ENCODE measurements at places on chromosomes 5 and 9. TPM values are rescaled to one million over a fixed set of nuclear protein-coding genes. Genes with fewer than 3 reads are reported as not detected.

DNA sequence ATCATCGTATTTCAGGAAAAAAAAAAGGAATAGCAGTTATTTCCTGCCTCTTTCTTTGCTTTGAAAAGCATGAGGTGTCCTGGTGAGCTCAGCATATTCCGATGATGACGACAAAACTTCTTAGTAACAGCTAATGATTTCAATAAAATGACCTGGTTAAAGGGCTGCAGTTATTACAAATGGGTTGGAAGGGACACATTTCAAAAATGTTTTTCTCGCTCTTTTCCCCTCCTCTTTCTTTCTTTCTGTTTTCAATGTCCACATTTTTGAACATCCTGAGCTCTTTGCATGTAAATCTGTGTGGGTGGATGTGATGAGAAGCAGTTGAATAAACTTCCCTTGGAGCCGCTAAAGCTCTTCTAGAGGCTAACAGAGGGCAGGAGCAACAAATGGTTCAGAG, 186.8 kb upstream of the SLC27A6 start:
- H3K36me3 ChIP-seq, result no peaks in the 10 kb centered on the region
- peaks cover 5% of the 10 kb centered on the region for H3K27me3 ChIP-seq

- no peaks in the 10 kb centered on the region for H3K27me3 ChIP-seq
- H3K36me3 ChIP-seq, result no peaks in the 10 kb centered on the region
- no peak overlapping the region for H3K4me3 ChIP-seq
- H3K27ac ChIP-seq, result no peak overlapping the region
These were observed 313.9 kb upstream of the TLE4 start for GRCh38 chr9:79257790-79258351.

DNA sequence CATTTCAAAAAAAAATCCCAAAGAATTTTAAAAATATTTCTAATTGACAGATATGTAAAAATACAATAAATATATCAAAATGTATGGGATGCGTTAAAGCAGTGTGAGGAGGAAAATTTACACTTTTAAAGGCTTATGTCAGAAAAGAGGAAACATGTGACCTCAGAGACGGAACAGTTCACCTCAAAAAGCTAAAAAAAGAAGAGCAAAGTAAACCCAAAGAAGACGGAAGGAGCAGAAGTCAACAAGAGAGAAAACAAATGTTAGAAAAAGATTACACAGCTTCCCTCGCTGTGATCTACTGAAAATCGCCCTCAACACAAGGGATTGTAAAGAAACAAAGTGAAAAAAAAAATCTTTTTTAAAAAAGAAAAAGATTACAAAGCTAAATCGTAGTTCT, 186.9 kb downstream of the AUH start:
- peak overlapping the region; percentile 48 for H3K4me3 ChIP-seq
- peaks cover 59% of the 10 kb centered on the region for H3K4me1 ChIP-seq
- DNase-seq, result no peak
- H3K27me3 ChIP-seq, result no peaks in the 10 kb centered on the region
- peaks cover 51% of the 10 kb centered on the region for H3K36me3 ChIP-seq
- H3K27ac ChIP-seq, result peak overlapping the region; percentile 89

- H3K4me3 ChIP-seq, result no peak overlapping the region
- H3K4me1 ChIP-seq, result peaks cover 21% of the 10 kb centered on the region
- peaks cover 3% of the 10 kb centered on the region for H3K36me3 ChIP-seq
- H3K27ac ChIP-seq, result peak overlapping the region; percentile 15
- DNase-seq, result no peak
These were observed 125.6 kb downstream of the TMEM161B start for GRCh38 chr5:88142886-88143692.

GRCh38 chr5:16477541-16477940, 11.9 kb upstream of the ZNF622 start:
- no peak for DNase-seq
- H3K4me1 ChIP-seq, result no peaks in the 10 kb centered on the region
- no peaks in the 10 kb centered on the region for H3K27me3 ChIP-seq
- peaks cover 27% of the 10 kb centered on the region for H3K36me3 ChIP-seq

Gene CTXN3
- not detected for total RNA-seq

All from activated T-helper 2 cell treated with anti-CD3 and anti-CD28 coated beads, Interferon-gamma antibody, Interleukin-2, Interleukin-4, amounts not matched to agents 10 μg/mL and 5 μg/mL and 100 μg/mL, durations not matched to agents 14 hours and 24 hours and 36 hours (primary cell).